ENCODE measurements at places on chromosomes 3 and 15.
A peak's percentile ranks its signal among the peaks of the same experiment; 100 is the strongest.

GRCh38 chr3:181105646-181106045, 116.1 kb upstream of the DNAJC19 start:
- peak; percentile 70 for DNase-seq

DNA sequence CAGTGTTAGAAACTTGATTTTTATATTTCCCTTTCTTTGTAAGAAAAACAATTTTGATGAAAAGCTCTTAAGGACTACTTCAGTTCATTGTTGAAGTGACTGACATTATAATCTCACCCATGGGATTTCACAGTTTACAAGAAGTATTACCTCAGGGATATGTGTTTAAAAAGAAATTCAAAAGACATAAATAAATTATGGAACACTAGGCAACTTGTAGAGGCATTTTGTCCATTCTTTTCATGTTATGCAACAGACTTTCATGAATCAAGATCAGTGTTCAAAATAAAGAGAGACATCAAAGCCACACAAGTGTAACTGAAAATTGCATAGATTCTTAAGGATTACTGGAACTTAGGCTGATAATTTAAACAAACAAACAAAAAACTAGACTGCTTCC, 196.8 kb upstream of the AGTR1 start:
- no peak for DNase-seq

DNA sequence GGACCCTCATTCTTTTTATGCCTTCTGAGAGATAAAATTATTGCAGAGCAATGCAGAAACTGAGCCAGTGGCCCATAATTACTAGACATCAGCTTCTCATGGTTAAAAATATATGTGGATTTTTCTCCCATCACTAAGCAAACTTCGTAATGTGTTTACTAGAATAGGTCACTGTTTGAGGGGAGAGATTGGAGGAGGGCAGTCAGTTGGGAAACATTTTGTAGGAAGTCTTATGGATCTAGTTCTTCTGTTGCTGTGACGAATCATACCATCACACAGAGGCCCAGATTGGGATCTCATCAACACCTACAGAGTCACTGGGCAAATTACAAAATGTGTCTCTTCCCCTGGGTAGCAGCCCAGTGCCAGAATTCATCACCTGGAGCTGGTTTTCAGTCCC, 81.4 kb downstream of the PDE8A start:
- DNase-seq, result no peak

GRCh38 chr3:146577662-146578061, 27.5 kb downstream of the PLSCR5 start:
- DNase-seq, result peak; percentile 60

DNA sequence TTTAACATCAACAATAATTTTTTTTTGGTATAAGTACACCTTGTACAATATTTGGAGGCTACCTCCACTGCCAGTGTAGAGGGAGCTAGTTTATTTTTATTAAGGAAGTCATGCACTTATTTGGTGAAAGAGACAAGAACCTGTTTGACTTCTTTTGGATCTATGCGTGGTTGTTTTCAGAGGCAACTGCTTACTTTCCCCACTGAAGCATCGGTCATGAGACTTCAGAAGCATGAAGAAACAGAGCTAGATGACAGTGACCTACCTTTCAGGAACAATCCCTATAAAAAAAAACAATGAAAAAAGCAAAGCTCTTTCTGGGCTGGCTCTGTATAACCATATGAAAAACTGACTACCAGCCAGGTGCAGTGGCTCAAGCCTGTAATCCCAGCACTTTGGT, 20.0 kb upstream of the ZNF148 start:
- no peak for DNase-seq

DNA sequence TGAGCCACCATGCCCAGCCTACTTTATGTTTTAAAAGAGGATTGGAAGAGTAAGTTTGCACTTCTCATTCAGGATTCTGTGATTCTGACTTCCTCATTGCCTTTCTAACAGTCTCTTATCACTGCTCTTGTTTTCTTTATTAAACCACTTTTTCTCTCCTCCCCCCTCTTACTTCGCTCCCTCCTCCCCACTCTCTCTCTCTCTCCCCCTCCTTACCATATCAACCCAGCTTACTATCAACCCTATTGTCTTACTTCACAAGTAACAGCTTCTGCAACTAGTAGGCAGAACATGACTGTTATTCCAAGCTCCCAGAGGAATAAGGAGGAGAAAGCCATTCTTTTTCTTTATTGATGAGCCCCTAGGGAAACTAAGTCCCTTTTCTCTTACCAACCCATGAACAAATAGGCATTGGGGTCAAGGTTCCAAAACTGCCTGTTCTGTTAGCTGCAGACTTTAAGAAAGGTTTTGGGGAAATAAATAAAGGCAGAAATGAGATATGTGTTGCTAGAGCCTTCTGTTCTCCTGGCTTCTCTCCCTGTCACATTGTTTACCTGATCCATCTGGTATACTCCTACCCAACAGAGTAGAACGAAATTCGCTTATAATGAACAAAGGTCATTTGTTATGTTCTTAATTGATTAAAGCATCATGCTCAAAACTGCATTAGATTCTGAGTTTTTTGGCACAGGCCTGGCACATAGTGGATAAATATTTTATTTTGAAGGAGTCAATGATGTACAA, 56.4 kb upstream of the RASGRP1 start:
- no peak for DNase-seq

GRCh38 chr15:101692801-101693598, 31.3 kb downstream of the TARS3 start:
- DNase-seq, result no peak

- peak; percentile 84 for DNase-seq
Measured at GRCh38 chr3:132180337-132180791, 136.8 kb upstream of the ACP3 start.

GRCh38 chr15:56957812-56958406, 39.5 kb downstream of the TCF12 start:
- DNase-seq, result peak; percentile 60

- DNase-seq, result no peak
Measured at GRCh38 chr3:176087066-176087697, 1110.1 kb downstream of the TBL1XR1 start.

All from mesendoderm (in vitro differentiated cells).